Fibroblast of upper back skin (primary cell): ENCODE measurements at places on chromosomes 4 and X.

DNA sequence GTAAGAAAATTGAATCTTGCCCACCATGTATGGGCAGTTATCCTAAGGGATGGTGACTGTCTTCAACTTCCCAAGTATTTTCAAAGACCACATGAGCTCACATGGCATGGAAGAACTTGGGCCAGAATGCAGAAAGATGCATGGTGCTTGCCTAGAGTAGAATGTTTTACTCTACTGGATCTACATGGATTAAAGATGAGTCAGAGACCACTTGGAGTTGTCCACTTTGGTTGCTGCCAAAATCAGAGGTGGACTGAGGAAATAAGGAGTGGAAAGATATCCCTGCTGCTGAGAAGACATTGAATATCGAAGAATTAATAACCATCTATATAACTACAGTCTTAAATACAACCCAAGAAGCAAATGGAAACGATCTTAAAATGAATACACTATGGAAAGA lies 498.1 kb downstream of the NLGN4X start:
- peak; percentile 43 for DNase-seq

DNA sequence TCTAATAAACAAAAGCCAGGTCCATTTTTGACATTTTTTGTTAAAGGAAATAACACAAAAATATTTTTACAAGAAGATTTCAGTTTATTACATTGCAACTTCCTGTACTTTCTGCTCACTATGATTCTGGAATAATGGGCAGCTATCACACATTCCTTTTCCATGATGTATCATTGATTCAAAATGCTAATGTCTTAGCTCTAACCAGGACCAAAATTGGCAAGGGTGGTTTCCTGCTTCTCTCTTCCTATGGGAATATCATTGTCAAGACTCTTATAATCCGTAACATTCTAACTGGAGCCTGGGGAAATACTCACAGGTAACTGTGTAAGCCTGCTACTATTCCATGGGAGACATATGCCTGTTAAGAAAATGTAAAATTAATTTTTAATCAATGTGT lies 218.6 kb downstream of the DCAF12L2 start:
- DNase-seq, result peak; percentile 63

GRCh38 chr4:77566148-77566547 lies 39.5 kb upstream of the CXCL13 start:
- no peak for DNase-seq

GRCh38 chrX:12997906-12998687 lies 23.2 kb downstream of the TMSB4X start:
- DNase-seq, result no peak

DNA sequence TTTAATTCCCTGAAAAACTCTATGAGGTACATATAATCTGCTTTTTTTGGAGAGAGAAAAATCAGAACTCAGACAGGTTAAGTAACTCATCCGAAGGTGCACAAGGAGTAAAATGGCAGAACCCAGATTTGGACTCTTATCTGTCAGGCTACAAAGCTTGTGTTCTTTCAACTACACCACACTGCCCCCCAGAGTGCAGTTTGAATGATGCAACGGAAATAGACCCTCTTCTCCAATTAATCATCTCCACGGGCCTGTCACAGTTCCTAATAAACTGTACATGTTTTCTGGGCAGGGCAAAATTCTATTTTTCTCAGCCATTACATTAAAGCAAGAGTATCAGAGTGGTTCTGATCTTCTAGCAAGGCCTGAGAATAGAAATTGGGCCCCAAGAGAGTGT lies 35.3 kb upstream of the DCX start:
- peak; percentile 6 for DNase-seq

- no peak for DNase-seq
Observed at GRCh38 chr4:150828159-150828558, 186.9 kb downstream of the LRBA start.

DNA sequence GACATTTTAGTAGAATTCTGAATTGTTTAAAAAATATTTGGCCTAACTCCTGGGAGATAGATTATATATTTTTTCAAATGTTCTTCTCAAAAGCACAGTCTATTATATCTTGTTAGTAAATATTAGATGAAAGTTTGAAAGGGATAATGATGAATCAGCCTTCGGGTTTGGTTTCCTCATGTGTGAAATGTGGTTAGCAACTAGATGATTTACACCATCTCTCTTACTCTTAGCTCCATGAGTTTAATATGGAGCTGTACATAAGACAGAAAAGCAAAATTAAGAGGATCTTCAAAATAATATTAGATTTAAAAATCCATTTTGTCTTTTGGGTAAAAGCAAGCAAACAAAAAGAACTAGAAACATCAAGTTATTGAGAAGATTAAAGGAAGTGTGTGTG lies 120.8 kb upstream of the SFRP2 start:
- DNase-seq, result no peak

- DNase-seq, result peak; percentile 67
Observed at GRCh38 chr4:141021397-141022110, 111.7 kb downstream of the RNF150 start.

DNA sequence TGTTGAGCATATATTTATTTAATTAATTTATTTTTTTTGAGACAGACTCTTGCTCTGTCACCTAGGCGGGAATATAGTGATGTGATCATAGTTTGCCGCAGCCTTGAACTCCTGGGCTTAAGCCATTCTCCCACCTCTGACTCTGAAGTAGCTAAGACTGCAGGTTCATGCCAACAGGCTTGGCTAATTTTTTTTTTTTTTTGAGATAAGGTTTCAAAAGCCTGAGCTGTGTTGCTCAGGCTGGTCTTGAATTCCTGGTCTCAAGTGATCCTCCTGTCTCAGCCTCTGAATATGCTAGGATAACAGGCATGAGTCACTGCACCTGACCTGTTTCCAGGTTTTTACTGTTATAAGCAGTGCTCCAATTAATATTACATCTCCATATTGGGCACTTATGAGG lies 4.8 kb downstream of the ADD1 start:
- DNase-seq, result no peak

GRCh38 chr4:138178566-138178965 lies 63.6 kb downstream of the SLC7A11 start:
- DNase-seq, result peak; percentile 35

- DNase-seq, result no peak
Observed at GRCh38 chrX:12582649-12583048, 208.6 kb upstream of the PRPS2 start.

DNA sequence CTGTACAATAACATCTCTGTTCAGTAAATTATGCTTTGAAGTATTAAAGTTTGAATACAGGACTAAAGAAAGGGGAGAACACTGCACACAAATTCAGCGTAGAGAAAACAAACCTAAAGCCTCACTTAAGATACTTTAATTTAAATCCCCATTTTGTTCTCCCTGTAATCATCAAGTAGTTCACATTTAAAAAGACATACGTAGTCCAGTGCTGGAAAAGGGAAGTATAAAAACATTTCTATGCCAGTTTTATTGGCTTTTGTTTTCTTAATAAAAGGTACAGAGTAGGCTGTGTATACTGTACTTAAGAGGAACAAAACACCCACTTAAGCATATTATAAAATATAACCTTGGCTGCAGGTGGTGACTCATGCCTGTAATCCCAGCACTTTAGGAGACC lies 101.6 kb downstream of the FGF16 start:
- DNase-seq, result no peak

GRCh38 chr4:576245-576821 lies at the start of gene TMEM271:
TMEM271 (minus strand) TSS chr4:576295; CDS start chr4:576062, 233 bp downstream.
- no peak for DNase-seq

DNA sequence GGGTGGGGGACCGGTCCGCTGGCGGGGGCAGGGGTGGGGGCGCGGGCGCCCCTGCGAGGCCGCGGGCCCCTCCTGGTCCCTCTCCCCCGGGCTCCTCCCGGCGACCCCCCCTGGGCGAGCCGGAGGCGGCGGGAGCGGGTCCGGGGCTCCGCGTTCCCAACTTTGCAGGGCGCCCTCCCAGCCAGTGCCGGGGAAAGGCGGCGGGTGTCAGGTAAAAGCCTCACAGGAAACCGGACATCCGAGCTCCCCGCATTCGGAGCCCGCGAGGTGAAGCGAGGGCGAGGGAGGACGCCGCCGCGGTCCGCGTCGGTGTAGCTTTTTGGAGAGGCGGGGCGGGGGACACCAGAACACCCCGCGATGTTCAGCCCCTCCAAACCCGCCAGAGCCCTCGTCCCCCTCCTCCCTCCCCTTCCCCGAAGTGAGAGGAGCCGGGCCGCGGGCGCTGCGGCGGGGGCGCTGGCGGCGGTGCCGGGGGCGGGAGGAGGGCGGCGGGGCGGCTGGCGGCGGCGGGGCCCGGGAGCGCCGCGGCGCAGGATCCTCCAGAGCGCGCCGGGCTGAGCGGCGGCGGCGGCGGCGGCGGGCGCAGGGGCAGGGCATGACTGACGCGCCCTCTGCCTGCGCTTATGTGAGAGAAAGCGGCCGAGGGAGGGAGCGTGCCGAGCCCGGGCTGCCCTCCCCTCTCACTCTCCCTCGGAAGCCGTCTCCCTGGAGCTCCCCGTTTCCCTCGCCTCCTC lies at the start of gene VEGFC:
Gene VEGFC, minus strand, starts transcription at position 597 of the 734 bp plus-strand sequence. CDS start 611 bp downstream, outside the sequence.
- DNase-seq, result peak; percentile 79

GRCh38 chrX:63747331-63747730 lies 37.7 kb downstream of the ARHGEF9 start:
- DNase-seq, result peak; percentile 55

DNA sequence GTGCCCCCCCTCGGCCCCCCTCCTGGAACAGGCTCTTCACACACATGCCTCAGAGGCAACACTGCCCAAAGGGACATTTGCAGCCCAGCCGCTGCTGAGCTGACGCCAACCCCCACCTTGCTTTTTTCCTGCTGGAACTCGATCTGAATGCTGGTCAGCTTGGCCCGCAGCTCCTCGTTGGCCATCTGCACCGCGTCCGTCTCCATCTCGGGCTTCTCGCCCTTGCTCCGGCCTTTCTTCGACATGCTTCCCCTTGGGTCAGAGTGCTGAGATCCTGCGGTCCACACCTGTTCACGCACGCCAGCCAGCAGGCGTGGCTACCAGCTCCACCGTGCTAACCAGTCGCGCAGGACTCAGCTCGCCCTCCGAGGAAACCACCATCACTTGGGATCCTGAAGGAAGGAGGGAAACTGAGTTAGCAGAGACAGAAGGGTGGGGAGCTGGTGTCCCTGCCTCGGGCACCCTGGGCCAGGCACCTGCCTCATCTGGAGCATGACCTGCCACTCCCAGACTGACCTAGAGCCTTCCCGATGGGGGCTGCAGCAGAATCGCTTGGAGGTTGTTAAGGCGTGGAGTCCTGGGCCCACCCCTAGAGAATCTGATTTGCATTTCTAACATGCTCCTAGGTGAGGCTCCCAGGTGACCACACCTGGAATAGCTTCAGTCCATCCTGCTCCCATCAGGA lies 87.6 kb downstream of the JAKMIP1 start:
- no peak for DNase-seq

GRCh38 chrX:68646421-68646820 lies 1.0 kb upstream of the STARD8 start:
- DNase-seq, result no peak

GRCh38 chr4:109040441-109040840 lies 262.0 kb downstream of the COL25A1 start:
- DNase-seq, result peak; percentile 25

GRCh38 chrX:15815779-15816437 lies 25.6 kb downstream of the ZRSR2 start:
- peak; percentile 26 for DNase-seq

GRCh38 chr4:94826206-94826605 lies 68.5 kb downstream of the BMPR1B start:
- peak; percentile 13 for DNase-seq

- DNase-seq, result no peak
Observed at GRCh38 chr4:80073473-80074008, 512 bp upstream of the ANTXR2 start.

GRCh38 chr4:184782731-184783373 lies 42.9 kb downstream of the ACSL1 start:
- DNase-seq, result no peak

DNA sequence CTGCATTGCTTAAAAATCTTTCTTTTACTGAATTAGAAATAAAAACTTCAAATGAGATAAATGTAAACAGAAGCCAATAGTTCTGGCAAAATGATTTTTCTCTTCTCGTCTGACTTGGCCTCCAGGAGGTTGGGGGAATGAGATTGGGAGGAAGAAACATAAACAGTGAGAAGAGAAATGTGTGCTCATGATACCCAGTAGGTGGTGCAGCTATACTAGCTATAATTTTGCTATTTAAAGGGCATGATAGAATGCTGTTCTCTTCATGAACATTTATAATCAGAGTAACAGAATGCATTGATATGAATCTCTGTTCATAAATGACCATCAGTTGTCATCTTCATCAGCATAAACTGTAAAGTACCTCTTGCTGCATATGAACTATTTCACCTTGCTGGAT lies 85.5 kb downstream of the TACR3 start:
- DNase-seq, result no peak

DNA sequence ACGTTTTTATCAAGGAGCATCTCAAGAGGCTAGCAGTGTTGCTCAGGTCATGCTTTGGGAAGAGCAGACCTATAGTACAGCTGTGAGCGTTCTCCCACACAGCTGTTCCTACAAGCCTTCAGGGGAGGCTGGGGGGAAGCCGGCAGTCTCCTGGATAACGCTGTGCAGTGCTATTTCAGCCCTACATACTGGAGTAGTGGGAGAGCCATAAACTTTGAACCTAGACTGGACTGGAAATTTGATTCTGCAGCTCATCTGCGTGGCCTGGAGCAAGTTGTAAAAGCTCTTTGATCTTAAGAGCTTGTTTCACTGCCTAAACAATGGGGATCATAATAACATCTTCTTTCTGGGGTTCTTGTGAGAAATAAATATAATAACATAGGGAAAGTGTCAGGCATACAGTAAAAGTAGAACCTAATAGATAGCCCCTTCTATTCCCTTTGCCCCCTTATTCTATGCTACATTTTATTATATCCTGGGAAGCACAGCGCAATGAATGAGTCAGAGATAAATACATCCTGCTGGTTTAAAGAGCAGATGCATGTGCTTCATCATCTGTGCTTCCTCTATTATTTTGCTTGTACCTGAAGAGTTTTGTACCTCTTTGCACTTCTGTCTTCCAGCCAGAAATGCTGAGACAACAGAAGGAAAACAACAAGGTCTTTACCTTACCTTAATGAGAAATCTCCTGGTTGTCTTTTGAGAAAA lies 14.7 kb upstream of the AMBN start:
- DNase-seq, result no peak

GRCh38 chr4:106268786-106269185 lies 47.2 kb downstream of the TBCK start:
- DNase-seq, result peak; percentile 84

- no peak for DNase-seq
Observed at GRCh38 chr4:107866726-107867125, 42.0 kb downstream of the SGMS2 start.

GRCh38 chr4:82968972-82969371 lies 41.7 kb downstream of the LIN54 start:
- no peak for DNase-seq
